Tibial nerve (tissue), 4 donors: ENCODE measurements at places on chromosomes 6 and 20. TPM values are rescaled to one million over a fixed set of nuclear protein-coding genes. Genes with fewer than 3 reads are reported as not detected.
A peak's percentile ranks its signal among the peaks of the same experiment; 100 is the strongest.

The ADAM33 gene
- total RNA-seq = 226 TPM

The MATN4 gene
- not detected for total RNA-seq

GRCh38 chr6:53361549-53362031 lies 12.8 kb upstream of the ELOVL5 start:
- no peak for DNase-seq

DNA sequence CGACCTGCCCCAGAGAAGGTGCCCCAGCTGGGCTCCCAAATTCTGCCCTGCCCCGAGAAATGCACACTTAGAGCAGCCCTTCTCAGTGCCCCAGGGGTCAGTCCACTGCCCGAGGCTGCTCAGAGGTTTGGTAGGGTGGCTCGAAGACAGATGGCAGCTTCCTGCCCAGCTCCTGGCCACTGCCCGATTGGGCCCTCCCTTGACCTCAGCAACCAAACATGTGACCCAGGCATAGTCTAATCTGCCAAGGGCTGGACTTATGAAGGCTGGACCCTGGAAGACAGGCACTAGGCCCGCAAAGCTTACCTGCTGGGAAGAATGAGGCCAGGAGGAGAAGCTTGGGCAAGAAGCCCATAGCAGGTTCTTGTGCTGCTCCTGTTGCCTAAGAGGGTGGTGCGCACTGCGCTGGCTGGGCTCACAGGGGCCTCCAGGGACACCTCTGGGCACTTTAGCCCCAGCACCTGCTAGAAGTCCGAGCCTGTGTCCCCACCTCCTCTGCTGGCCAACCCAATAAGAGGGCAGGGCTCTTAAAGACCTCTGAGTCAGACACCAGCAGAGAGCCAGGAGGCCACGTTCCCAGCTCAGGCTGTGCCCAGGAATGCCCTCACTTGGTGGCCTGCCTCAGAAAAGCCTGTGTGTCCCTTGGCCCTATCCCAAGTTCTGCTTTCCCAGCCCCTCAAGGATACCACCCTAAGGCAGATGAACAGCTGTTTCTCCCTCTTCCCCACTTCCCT lies 5.5 kb downstream of the SIGLEC1 start:
- DNase-seq = no peak

- DNase-seq = no peak
These were observed 69.2 kb upstream of the LYRM2 start for GRCh38 chr6:89707766-89708165.

GRCh38 chr6:14972379-14973067 lies 273.3 kb upstream of the JARID2 start:
- DNase-seq = no peak

DNA sequence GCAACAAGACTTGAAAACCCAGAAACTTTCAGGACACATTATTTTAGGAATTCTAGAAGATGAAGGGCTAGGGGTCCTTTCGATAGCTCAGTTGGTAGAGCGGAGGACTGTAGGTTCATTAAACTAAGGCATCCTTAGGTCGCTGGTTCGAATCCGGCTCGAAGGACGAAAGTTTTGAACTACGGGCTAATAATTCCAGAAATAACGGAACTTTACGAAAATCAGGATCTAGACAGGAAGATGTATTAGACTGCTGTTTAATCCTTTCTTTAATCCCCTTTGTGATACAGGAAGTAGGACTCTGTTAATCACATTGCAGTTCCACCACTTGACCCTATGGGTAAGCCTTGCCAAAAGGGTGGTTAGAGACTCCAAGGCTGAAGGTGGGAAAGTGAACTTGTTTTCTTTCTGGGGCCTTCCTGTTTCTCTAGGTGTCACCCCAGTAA lies 21.2 kb upstream of the ABT1 start:
- no peak for DNase-seq

GRCh38 chr6:21383450-21384085 lies 210.0 kb upstream of the SOX4 start:
- DNase-seq = no peak

DNA sequence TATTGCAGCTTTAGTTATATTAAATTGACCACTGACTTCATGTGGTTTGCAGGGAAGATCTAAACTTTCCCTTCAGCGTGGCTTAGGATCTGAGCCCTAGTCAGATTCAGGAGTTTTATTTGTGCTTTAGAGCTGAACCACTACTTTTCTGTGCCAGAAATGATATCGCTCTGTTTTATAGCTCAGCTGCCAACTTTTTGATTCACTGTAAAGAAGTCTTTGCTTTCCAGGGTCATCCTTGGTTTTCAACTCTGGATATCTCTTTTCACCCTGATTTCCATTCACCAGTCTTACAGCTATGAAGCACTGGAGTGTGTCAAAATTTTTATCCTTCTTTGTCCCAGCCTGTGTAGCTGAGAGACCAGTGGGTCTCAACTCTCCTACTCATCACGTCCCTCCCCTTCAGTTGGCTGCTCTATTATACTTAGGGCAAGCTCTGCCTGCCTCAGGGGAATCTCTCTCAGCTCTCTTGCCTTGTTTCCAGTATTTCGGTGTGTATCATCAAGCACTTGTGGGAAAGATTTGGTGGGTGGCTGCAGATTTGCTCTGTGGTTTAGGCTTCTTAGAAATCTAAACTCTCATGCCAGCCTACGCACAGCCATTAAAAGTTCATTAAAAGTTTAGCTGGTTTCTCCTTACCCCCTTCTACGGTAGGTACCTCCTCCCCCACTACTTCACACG lies 425.5 kb downstream of the TENT5A start:
- DNase-seq = no peak

DNA sequence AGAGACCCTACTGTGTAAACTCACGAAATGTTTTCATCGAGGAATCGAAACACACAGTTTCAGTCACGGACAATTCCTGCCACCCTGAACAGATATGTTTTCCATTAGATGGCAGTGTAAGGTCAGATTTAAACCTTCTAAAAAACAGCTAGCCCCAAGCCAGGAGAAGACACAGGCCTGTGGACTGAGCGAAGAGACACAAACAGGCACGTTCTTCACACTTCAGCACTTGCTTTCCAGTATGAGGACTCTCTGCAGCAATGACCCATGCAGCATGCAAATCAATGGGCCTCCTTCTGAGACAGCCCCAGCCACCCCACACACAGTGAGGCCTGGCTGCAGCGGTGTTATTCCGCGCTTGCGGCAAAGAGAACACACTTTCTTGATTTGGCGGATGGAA lies 31.9 kb downstream of the HUS1B start:
- no peak for DNase-seq

DNA sequence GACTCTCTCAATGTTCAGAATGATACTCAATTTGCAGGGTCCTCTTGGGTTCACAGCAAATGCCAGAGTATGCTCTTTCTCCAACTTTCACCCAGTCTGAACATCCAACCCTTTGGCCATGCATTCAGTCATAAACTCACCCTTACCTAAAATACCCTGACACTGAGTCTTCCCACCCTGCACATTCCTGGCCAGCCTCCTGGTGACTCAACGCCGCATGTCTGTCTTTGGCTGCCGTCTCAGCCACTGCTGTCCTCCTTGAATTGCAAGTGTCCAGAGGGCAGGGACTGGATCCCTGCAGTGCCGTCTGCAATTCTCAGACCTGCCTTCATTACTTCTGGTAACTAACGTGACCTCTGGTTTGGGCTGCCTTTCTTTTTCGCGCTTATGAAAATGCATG lies 593.4 kb downstream of the QKI start:
- no peak for DNase-seq

DNA sequence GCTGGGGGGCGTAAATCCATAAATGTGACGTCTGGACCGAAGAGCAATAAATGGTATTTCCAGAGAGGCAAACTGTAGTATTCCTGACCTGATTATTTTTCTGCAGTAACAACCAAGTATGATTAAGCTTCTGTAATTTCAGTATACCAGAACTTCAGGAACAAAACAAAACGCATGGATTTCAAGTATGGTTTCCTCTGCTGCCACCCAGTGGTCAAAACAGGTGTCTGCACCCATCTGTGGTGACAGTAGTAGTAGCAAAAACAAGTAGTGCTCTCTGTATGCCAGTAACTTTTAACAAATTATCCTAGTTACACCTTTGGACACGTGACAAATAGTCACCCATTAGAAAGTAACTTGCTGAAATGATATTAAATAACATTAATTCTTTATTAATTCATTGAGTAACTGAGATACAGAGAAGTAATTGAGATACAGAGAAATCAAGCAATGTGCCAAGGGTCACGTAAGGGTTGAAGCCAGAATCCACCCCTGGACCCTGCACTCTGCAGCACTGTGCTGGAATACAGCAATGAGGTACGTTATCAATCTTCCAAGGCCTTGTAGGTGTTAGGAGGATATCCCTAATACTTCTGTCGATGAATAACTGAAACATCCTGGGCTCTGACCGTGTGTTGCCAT lies 7.9 kb downstream of the CALHM4 start:
- peak; percentile 80 for DNase-seq

GRCh38 chr6:108127056-108127455 lies 38.8 kb upstream of the NR2E1 start:
- DNase-seq = no peak

- no peak for DNase-seq
These were observed 33.9 kb downstream of the CCN2 start for GRCh38 chr6:131917318-131917717.

DNA sequence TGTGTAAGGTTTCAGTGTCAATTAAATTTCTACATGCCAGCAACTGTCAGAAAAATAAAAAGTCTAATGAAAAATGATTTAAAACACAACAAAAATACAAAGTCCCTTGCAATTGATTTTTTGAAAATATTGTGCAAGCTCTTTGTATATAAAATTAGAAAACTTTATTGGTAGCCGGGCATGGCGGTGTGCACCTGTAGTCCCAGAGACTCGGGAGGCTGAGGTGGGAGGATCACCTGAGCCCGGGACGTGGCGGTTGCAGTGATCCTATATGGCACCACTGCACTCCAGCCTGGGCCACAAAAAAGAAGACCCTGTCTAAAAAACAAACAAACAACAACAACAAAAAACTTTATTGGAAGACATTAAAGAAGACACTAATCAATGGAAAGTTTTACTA lies 6.0 kb upstream of the OVOL2 start:
- no peak for DNase-seq

- no peak for DNase-seq
These were observed 228.4 kb upstream of the CDH4 start for GRCh38 chr20:61023612-61024011.

- DNase-seq = no peak
These were observed 16.7 kb downstream of the MAP3K5 start for GRCh38 chr6:136775548-136775947.

DNA sequence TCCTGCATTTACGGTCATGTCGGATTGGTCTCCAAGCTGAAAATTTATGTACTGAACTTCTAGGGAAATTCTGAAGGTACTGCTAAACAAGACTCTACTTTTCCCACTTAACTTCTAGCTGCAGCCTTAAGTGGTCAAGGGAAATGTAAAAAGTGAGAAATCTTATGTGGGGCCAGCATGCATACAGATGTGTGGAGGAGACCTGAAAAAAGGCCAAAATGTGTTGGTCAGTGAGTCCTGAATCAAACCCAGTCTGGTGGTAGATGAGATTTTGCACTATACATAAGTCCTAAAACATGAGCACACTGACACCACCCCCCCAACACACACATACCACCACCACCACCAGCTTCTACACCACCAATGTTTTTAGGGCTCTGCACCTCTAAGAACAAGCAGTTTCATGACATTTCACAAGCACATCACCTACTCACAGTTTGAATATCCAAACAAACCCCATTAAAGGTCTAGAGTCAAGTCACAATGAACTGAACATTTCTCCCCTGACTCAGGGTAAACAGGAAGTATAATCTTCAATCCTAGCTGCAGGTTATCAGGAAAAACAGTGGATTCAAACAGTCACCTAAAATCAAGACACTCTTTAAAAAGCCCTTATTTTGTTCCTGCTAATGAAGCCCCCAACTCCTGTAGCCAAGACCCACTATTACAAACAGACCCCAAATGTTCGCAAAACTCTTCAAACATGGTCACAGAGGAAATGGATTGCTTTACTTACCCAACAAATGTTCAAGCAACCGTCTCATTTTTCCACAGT lies 1.6 kb downstream of the ZMYND8 start:
- DNase-seq = no peak

DNA sequence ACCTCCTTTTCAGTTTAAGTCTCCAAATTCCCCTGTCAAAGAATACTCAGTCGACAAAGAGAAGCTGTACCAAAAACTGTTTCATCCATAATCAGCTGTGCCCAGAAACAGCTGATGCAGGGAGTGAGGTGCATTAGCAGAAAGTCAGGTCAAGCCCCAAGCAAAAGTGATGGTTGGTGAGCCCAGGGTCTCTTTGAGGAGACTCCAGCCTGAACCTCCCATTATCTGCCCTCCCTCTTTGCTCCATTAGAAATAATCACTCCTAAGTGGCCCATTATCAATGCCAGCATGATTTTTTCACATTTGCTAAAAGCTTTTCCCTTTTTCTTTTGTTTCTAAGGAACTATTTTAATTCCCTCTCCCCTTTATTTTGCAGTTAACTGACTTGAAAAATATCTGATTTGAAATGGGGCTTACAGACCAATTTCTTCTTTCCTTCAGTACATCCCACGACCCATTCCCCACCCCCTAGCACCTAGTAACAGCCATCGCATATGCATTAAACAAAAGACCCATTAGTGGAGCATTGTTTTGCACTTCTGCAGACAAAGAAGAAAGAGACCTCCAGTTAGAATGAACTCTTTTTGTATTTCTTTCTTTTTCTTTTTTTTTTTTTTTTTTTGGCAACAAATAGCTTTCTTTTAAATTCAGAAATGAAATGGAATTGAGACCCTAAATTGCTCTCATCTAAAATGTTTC lies 257.0 kb downstream of the GRIK2 start:
- no peak for DNase-seq

DNA sequence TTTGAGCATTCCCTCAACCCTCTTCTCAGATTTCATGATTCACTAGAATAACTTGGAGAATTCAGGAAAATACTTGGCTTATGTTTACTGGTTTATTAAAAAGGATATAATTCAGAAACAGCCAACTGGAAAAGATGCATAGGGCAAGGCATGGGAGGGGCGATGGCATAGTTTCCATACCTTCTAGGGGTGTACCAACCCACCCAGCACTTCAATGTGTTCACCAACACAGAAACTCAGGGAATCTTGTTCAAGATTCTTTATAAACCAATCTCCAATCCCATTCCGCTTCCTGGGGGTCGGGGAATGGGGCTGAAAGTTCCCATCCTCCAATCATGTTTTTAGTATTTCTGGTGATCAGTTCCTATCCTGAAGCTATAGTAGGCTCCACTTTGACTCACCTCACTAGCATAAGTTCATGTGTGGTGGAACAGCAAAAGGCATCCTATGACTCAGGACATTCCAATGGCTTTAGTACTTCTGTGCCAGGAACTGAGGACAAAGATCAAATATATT lies 164.4 kb downstream of the SIM1 start:
- DNase-seq = no peak

DNA sequence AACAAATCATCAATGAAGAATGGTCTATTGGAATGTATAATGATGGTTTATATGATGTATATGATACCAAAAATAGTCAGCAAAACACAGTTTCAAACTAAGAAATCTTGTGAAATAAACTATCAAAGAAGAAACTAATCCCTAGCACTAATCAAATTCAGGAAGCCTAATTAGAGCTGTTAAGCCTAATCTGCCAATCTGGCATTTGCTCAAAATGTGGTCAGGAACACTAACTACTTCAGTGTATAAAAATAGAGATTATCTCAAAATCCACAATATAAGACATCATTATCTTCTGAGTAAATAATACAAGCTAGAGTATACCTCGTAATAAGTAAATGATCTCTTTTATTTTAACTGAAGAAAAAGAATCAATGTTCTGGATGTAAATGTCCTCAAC lies 12.8 kb upstream of the AKAP7 start:
- DNase-seq = no peak

GRCh38 chr20:48928832-48929725 lies 7.6 kb downstream of the ARFGEF2 start:
- DNase-seq = no peak
